ENCODE measurements at places on chromosomes 6 and 20.

GRCh38 chr6:93329301-93330000 lies 89.9 kb downstream of the EPHA7 start:
- DNase-seq = no peak

- DNase-seq = no peak
Measured at GRCh38 chr6:55974688-55975087, 99.3 kb upstream of the BMP5 start.

GRCh38 chr6:158611541-158612370 lies 32.8 kb downstream of the DYNLT1 start:
- no peak for DNase-seq

DNA sequence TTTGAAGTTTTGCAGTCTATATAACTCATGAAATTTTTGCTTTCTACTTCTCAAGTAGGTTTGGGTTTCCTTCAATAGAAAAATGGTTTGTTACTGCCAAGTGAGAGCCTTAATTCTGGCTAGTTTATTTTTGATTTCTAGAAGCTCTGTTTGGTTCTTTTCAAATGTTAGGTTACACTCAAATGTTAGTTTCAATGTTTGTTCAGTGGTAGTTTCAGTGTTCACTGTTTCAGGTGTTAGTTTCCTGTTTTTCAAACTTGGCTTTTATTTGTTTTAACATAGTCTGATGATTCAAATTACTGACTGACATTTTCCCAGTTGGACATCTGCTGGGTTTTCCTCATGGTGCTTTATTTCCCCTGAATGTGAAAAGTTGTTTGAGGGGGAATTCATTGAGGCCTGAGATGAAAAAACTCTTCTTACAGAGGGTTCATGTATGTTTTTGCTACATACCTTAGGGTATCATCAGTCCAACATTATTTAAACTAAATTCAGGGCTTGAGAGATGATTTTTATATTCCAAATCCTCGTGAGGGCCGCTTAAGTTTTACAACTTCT lies 189.0 kb downstream of the JARID2 start:
- DNase-seq = no peak

All from NCI-H1694 treated with DMSO at 0.1 percent for 48 hours (cell line).